Transverse colon (tissue), 4 donors: ENCODE measurements at places on chromosomes 7 and 10. TPM values are rescaled to one million over a fixed set of nuclear protein-coding genes. Genes with fewer than 3 reads are reported as not detected.

GRCh38 chr7:36683695-36684357 lies 40.5 kb downstream of the AOAH start:
- no peak for DNase-seq

DNA sequence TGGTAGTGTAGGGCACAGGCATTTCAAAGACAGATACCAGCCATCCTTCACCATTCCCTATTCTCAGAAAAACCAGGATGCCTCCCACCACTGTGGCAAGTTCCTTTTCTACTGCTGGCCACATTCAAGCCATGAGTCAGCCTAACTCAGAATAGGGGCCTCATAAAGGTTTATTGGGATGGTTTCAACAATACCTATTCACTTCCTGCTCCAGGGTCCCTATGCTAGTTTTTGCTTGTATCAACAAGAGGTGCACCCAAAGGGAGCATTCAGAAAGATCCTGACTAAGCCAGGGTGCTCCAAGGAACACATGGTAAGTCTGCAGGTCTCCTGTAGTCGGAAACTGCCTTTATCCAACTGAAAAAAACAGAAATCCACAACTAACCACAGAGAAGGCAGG lies 76.9 kb upstream of the EGR2 start:
- no peak for DNase-seq

- no peak for DNase-seq
Observed at GRCh38 chr7:158193446-158193845, 394.2 kb downstream of the PTPRN2 start.

DNA sequence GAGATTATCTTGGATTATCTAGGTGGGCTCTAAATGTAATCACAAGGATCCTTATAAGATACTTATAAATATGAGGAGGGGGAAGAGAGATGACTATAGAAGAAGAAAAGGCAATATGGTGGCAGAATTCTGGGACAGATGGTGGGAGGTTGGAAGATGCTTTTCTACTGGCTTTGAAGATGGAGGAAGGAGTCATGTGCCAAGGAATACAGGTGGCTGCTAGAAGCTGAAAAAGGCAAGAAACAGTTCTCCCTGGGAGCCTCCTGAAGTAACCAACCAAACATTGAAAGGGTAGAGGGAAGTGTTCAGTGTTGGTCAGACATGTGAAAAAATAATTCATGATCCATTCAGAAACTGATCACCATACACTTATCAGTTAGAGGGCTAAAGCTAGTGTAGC lies 213.3 kb downstream of the WDR11 start:
- DNase-seq = no peak

The FAS gene
- 55.7 TPM for total RNA-seq

The OR13A1 gene
- 0.48 TPM for total RNA-seq

The UNCX gene
- total RNA-seq = not detected

The KCP gene
- total RNA-seq = 0.75 TPM

DNA sequence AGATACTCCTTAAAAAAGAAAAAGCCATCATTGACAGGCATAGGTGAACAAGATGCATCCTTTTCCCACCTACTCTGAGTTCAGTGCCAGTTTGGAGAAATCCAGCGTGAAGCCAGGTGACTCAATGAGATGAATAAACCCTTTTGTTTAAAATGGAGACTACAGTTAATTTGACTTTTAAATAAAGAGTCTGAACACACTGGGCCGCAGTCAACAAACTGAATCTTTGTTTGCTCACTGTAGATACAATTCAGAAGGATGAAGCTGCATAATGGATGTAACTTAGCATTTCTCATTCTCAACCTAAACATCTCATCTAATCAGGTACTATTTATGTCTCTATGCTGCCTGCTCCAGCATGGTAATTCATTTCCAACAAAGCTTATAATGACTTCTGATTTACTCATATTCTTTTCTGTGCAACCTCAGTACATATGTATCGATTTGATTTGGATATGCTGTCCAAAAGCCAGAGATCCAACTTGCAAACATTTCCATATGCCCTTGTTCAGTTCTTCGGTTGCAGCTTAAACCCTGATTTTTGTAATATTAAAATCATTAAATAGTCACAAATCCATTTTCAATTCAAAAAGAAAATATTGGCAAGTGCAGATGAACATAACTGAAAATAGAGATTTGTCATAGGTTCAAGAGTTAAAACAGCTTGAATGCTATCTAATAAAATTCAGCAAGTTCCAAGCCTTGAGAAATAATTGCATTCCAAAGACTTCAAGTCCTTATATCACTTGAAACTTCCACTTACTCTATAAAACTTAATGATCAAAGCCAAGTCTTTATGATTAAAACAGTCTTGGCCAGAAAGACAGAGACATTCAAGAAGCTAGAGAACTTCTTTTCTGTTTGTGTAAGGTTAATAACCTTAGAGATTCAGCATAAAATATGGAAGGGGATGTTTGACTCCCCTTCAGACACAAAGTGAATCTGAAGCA lies 67.8 kb downstream of the CPVL start:
- no peak for DNase-seq

DNA sequence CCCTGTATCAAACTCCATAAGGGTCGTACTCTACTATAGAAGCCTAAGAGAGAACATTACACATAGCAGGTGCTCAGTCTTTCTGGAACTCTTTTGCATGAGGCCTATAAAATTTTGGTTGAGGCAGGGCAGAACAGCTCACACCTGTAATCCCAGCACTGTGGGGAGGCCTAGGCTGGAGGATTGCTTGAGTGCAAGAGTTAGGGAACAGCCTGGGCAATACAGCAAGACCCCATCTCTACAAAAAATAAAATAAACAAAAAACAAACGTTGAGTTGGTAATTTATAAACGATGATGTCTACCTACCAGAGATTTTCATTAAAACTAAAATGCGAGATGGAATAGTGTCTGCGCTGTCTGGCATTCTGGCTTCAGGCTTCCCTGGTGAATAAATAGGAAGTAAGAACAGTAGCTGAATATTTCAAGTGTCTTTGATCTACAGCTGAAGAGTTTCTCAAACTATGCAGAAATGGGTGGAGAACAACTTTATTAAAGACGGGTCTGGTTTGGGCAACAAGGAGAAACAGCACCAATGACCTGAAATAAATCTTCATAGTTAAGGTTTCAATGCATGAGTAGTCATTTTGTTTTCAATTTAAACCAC lies 774 bp downstream of the PON2 start:
- DNase-seq = no peak

DNA sequence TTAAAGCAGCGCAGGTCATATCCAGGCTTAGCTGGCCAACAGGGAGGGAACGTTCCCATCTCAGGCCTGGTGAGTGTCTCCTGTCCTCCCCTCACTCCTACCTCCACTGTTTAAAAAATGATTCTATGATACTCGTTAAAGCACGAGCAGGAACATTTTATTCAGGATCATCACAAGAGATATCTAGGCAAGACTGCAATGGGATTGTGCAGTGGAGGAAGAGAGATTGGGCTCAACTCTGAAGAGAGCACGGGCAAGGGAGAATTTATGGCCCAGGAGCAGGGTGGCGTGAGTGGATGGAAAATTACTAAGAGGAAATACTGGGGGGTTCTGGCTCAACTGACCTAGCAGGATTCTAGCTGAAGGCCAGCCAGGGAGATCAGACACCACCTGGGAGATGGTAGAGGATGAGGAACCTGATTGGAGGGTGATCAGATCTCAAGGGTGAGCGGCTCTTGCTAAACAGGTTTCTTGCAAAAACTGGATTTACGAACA lies 9.0 kb upstream of the HSPB1 start:
- no peak for DNase-seq

- no peak for DNase-seq
Observed at GRCh38 chr7:80057488-80057887, 77.1 kb upstream of the GNAI1 start.

GRCh38 chr10:19788075-19788686 lies 28.1 kb upstream of the PLXDC2 start:
- peak; percentile 23 for DNase-seq

DNA sequence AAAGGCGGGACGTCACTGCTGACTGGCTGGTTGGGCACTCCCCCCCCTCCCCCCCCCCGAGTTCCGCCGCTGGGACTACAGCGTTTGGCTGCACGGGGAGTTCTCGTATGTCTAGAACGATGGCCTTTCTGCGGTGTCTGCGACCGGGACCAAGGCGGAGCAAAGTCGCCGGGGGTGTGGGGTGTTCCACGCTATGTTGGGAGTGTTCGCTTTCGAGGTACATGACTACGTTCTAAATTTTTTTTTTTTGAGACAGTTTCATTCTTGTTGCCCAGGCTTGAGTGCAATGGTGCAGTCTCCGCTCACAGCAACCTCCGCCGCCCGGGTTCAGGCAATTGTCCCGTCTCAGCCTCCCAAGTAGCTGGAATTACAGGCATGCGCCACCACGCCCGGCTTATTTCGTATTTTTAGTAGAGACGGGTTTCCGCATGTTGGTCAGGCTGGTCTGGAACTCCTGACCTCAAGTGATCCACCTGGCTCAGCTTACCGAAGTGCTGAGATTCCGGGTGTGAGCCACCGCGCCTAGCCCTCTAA lies 573 bp upstream of the IDI1 start:
- DNase-seq = no peak

DNA sequence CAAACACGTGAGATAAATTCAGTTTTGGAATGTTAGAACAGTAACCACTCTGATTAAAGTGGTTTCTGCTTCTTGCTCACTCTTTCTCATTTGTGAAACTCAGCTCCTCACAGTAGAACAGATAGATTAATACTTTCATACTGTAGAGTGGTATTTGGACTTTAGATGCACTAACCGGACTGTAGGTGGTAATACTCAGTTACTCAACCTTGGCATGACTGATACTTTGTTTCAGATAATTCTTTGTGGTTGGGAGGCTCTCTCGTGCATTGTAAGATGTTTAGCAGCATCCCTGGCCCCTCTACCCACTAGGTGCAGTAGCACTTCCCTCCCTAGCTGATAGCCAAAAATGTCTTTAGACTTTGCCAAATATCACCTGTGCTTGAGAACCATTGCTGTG lies 37.6 kb downstream of the MCU start:
- no peak for DNase-seq

DNA sequence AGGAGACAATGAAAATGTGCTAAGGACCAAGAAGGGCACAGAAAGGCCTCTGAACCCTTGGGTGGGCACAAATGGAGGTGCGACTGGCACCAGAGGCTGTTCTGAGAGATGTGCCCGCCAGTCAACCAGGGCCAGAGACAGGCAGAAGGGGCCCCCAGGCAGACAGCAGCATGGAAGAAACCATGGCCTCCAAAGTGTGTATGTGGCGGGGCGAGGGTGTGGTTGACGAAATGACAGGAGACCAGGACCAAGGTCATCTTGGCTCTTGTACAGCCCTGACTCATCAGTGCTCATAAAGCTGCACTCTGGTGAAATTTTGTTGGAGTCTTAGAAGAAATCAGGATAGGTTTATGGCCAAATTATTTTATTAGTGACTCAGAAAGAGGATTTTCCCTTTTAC lies 4.0 kb upstream of the MRPS24 start:
- peak; percentile 74 for DNase-seq

The DGKI gene
- not detected for total RNA-seq
